ENCODE measurements at places on chromosomes 5 and 9. TPM values are rescaled to one million over a fixed set of nuclear protein-coding genes. Genes with fewer than 3 reads are reported as not detected.

NR5A1 gene
- total RNA-seq, result not detected

SLCO6A1 gene
- not detected for total RNA-seq

HBEGF gene
- 6.5 TPM for total RNA-seq

RNF183 gene
- total RNA-seq, result not detected

INSYN2B gene
- total RNA-seq, result 0.05 TPM

ACTBL2 gene
- total RNA-seq, result 0.05 TPM

KIF24 gene
- 5.9 TPM for total RNA-seq

DAP gene
- total RNA-seq, result 10.0 TPM

SGCD gene
- total RNA-seq, result 5.8 TPM

SUSD3 gene
- total RNA-seq, result not detected

PGM5 gene
- total RNA-seq, result 113 TPM

CCL27 gene
- total RNA-seq, result 0.76 TPM

SRD5A1 gene
- total RNA-seq, result 9.7 TPM

CYLC2 gene
- not detected for total RNA-seq

GLDC gene
- total RNA-seq, result not detected

CFAP157 gene
- not detected for total RNA-seq

ZNF883 gene
- total RNA-seq, result not detected

ADAMTS16 gene
- total RNA-seq, result 0.71 TPM

FOXB2 gene
- not detected for total RNA-seq

TEX48 gene
- total RNA-seq, result not detected

SPATA31D1 gene
- not detected for total RNA-seq

NUDT12 gene
- 12.0 TPM for total RNA-seq

ZNF366 gene
- total RNA-seq, result 0.25 TPM

Measured in SJCRH30 (cell line).